NCI-H226 (cell line): ENCODE measurements at places on chromosomes 6 and 20.

GRCh38 chr20:22688485-22688884 is 104.1 kb upstream of the FOXA2 start:
- no peak for DNase-seq

- no peak for DNase-seq
These were observed 547.9 kb downstream of the COL12A1 start for GRCh38 chr6:74657931-74658330.

- no peak for DNase-seq
These were observed 232.5 kb upstream of the ZNF217 start for GRCh38 chr20:53826090-53826489.

DNA sequence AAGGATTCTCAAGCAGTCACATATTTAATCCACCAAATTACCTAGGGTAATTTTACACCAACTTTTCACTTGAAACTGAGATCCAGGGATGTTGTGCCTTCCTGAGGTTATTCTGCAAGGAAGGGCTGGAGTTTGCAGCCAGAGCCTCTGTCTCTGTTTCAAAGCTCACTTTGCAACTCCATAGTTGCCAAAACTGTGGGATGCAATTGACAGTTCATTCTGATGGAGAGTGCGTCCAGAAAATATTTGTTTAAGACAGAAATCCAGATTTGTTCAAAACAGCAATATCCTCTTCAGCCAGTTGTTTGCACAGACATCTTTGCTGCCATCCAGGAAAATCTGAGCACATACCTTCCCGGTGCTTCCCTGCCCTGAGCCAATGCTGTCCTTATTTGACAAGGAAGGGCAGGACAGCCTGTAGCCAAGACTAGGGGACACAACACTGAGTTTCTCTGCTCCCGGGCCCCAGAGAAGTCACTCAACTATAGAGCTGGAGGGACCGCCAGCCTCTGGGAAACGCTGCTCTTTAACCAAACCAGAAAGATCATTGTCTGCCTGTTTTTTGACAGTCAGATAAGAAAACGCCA is 297.4 kb downstream of the HIVEP2 start:
- no peak for DNase-seq

DNA sequence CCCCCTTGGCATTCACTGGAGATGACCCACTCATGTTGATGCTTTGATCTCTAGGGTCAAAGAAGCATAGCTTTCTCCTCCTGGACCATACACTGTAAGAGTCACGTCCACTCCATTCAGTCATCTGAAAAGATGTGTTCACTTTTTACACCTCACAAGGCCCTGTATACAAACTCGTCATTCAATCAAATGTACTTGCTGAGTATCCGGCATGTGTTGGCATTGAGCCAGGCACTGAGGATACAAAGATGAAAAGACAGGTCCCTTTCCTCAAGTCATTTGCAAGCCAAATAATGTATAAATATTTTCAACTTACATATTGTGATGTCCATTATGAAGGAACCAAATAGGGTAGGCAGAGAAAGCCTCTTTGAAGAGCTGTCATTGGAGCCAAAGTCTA is 32.6 kb upstream of the CSNK2A1 start:
- DNase-seq = no peak

- no peak for DNase-seq
These were observed 96.7 kb downstream of the SNX5 start for GRCh38 chr20:17871886-17872285.

- no peak for DNase-seq
These were observed 2.1 kb downstream of the ZC3H12D start for GRCh38 chr6:149482545-149483333.

DNA sequence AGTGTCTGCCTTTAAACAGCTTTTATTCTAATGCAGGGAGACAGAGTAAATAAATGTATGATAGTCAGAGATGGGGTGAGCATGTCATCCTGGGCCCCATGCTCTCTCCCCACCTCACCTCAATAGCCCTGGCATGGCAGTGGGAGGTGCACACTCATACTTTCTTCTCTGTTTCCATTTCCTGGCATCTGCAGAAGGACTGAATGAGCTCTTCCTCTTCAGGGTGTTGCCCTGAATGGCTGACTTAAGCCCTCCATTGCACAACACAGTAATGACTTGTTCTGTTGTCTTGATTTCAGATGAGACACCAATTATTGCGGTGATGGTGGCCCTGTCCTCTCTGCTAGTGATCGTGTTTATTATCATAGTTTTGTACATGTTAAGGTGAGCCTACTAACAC is 57.0 kb upstream of the GNRH2 start:
- no peak for DNase-seq

GRCh38 chr6:149150801-149151398 is 166.6 kb upstream of the TAB2 start:
- no peak for DNase-seq

- no peak for DNase-seq
These were observed 158.4 kb downstream of the MYO6 start for GRCh38 chr6:75907444-75907843.

DNA sequence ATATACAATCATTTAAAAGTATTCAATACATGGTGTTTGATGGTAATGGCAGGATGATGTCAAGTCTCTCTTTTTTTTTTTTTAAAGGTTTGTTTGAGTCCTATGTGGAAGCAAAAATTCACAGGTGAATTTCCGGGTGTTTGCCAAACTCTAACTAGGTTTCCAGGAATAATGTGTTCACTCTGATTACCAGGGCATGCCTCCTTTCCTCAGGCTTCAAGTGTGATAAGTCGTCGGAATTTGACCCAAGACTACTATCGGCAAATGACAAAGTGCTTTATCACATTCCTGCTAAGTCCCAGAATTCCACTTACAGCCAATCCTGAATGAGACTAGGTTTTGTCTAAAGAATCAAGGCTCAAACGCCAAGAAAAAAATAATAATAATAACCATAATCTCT is 7.3 kb downstream of the OARD1 start:
- no peak for DNase-seq

DNA sequence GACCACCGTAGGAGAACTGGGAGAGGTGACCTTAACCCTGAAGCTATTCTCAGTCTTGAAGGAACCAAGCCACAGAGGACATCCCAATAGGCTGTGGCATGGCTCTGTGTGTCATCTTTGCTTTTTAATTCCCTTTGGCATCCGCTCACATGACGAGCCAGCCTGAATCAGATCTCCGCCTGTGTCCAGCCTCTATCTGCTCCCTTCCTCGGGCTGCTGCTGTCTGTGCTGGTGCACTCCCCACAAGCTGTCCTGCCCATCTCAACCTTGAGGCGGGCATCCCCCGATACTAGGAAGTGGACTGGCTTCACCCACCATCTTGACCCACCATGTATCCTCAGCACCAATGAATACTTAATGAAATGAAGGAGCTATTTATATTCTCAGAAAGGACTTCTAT is 111.9 kb downstream of the SLC23A2 start:
- DNase-seq = no peak

DNA sequence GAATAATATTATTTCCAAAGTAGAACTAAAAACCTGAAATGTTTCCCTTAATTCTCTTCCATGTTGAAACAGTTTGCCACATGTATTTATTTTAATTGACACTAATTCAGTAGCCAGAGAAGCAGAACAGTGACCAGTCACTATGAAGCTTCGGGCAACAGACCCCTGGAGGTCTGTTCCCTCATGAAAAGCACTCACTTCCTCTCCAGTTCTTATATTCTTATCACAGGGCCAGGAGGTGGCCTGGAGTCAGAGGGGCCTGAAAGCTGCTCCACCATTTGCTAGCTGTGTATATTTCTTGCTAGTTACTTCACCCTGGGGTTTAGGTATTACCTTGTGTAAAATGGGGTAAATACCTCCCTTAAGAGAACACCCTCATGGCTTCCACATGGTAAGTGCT is 49.1 kb downstream of the MAP7 start:
- DNase-seq = no peak

- DNase-seq = peak; percentile 62
These were observed 59.2 kb upstream of the FNDC1 start for GRCh38 chr6:159110013-159110412.

DNA sequence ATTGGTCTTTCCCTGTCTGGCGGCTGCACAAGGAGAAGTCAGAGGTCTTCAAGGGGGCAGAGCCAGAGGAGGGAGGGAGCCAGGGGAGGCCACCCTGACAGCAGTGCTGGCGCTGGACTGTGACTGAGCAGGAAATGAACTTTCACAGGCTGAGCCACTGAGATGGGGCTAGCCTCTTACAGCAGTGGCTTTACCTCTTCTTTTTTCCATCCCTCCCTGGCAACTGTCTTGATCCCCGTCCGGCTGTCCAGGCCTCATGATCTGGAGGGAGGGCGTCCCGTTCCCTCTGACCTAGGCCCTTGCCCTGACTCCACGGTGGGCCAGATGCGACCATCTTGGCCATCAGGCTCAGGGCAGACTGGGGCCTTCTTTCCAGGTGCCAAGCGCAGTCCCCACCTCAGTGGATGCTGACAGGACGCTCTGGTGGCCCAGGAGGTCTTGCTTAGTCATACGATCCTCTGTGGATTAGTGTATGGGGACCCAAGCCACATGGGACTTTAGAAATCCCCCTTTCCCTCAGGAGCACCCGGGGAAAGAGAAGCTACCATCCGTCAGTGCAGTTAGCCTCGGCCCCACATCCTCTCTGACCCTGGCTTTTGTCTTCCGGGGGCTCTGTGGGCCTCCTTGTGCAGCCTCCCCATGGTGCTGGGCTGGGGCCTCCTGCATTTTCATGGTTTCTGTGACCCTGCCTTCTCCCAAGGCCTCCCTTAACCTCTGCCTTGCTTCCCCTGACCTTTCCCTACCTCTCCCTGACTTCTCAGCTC is 57.4 kb upstream of the CCDC167 start:
- DNase-seq = no peak

DNA sequence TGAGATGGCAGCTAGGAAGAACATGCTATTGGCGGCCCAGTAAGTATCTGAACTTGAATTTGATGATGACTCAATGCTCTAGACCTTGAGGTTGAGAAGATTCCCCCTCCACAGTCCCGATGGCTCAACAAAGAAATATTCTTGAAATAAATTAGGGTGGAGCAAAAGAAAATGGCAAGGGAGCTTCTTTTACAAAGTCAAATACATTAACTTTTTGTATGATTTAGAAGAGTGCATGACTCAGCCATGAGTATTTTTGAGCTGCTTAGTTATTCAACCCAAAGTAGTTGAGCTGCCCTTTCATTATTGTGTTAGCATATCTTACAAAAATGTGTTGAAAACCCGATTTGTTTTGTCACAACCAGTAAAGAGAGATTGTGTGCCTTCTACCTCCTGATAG is 7.6 kb downstream of the TFAP2C start:
- peak; percentile 55 for DNase-seq

DNA sequence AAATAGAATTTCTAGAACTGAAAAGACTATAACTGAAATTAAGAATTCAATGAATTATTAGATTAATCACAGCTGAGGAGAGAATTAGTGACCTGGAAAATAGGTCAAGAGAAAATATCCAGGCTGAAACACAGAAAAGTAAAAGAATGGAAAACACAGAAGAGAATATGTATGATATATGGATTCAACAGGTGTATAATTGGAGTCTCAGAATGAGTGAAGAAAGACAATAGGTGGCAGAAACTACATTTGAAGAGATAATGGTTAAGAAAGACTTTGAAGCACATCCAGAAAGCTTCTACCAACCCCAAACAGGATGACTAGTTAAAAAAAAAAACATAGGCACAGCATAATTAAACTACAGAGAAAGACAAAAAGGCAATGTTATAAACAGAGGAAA is 196.2 kb upstream of the ASCC3 start:
- no peak for DNase-seq

GRCh38 chr20:1010659-1011058 is 8.5 kb upstream of the RSPO4 start:
- DNase-seq = no peak

DNA sequence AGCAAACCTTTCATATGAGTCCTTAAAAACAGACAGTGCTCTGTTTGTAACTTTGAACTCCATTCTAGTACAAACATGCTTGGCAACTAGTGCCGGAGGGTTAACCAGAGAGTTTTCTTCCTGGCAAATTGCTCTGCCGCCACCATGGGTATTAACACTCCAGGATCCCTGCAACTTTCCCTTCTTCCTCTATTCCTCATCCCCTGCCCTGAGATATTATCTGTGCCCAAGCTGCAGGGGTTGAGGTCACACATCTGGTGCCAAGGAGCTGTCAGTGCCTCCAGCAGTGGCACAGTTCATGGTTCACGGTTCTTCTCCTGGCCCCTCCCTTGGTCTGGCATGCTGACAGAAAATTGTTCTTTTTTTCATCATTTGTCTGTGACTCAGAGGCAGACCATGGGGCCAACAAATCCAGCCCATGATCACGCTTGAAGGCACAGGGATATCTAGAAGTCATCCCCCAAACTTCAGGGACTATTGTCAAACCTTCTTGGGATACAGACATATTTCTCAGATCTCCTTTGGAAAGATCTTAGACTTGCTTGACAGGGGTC is 77.5 kb downstream of the ATXN1 start:
- peak; percentile 63 for DNase-seq

- DNase-seq = no peak
These were observed 30.6 kb upstream of the LY86 start for GRCh38 chr6:6557886-6558285.

DNA sequence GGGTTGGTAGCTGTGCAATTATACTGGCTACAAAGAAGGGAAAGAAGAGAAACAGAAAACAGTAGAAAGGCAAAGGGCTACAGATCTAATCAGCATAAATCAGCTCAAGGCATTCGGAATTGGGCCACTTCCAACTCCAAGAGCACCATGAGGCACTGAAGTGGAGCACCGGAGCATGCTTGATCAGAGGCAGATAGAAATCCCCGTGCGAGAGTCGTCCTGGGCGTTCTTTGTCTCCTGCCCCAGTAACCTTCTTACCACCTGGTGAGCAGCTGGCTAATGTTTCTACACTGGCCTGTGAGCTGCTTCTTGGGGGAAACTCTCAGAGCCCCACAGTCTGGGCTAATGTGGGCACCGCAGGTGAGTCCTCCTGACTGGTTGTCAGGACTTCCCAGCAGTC is 16.7 kb downstream of the NEDD9 start:
- DNase-seq = no peak

GRCh38 chr20:45416917-45417316 is 976 bp downstream of the PIGT start:
- DNase-seq = no peak

DNA sequence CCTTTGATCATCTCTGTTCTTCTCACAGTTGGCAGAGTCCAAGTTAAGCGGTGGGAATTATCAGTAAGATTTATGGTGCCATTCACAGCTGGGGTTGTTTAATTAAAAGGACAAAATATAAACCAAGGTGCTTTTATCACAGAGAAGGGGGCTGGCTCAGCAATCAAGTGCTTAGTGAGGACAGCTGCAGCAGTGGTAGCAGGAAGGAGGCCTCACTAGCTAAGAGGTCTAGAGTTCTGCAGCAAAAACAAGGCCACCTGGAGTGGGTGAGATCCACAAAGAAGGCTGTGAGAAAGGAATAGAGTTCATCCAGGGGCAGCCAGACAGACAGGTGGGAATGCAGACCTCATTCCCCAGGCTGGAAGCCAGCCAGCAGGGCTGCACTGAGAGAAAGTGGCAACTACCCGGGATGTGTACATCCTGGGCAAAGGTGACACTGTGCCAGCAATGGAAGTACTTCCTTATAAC is 37.1 kb downstream of the PIGU start:
- DNase-seq = no peak

GRCh38 chr6:34235307-34236130 is 1.2 kb upstream of the HMGA1 start:
- peak; percentile 89 for DNase-seq
